ENCODE measurements at places on chromosomes 7 and 10.

DNA sequence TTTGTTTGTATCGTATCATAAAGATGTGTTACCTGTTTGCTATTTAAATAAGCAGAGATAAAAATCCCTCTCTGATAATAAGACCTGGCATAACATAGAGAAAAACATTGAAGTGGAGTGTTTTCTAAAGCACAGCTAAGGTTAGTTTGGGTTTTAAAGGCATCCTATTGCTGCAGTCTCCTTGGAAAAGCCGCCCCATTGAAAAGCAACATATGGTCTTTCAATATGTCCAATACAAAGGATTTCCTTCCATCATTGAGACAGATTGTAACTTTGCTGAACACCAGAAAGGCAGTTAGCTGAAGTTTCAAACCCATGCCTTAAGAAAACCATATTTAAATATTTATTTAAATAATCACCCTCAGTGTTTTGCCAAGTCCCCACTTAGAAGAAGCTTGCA is 898.5 kb upstream of the KCND2 start:
- no peak for DNase-seq

GRCh38 chr7:98472521-98472954 is 71.6 kb upstream of the BAIAP2L1 start:
- DNase-seq: no peak

DNA sequence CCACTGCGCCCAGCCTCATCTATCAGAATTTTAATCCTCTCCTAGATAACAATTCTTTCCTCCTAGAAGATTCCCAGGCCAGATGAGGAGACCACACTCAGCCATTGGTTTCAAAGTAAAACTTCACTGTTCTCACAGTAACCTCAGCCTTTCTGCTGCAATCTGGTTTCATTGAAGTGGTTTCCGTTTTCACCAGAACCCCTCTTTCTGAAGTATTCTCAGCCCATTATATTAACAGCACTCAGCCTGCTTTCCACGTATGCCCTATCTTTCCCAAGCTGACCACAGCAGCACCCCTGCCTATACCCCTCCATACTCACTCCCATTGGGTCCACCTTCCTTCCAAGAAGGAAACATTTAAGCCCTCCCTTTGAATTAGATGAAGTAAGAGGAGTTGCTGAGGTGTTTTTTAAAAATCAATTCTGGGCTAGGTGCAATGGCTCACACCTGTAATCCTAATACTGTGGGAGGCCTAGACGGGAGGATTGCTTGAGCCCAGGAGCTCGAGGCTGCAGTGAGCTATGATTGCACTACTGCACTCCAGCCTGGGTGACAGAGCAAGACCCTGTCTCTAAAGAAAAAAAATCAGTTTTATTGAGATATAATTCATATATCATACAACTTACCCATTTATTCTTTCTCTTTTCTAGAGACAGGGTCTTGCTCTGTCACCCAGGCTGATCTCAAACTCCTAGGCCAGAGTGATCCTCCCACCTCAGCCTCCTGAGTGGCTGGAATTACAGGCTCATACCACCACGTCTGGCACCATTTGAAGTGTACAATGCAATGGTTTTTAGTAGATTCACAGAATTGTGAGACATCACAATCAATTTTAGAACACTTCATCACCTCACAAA is 11.3 kb downstream of the PLAU start:
- DNase-seq: no peak

DNA sequence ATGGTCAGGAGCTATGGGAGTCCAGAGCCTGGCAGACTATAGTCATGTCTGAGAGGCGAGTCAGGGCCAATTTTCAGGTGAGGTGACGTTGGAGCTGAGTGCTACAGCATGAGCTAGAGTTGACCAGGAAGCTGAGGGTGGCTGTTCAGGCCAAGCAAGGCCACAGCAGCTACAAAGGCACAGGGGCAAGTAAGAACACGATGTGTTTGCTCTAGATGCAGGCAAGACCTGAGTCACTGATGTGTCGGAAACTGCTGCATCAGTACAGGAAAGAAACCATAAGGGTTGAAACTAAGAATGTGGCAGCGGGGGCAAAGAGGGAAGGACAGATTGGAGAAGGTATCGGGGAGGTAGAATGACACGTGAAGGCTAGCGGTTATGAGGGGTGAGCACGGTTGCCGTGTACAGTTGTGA is 11.8 kb upstream of the RRP12 start:
- no peak for DNase-seq

DNA sequence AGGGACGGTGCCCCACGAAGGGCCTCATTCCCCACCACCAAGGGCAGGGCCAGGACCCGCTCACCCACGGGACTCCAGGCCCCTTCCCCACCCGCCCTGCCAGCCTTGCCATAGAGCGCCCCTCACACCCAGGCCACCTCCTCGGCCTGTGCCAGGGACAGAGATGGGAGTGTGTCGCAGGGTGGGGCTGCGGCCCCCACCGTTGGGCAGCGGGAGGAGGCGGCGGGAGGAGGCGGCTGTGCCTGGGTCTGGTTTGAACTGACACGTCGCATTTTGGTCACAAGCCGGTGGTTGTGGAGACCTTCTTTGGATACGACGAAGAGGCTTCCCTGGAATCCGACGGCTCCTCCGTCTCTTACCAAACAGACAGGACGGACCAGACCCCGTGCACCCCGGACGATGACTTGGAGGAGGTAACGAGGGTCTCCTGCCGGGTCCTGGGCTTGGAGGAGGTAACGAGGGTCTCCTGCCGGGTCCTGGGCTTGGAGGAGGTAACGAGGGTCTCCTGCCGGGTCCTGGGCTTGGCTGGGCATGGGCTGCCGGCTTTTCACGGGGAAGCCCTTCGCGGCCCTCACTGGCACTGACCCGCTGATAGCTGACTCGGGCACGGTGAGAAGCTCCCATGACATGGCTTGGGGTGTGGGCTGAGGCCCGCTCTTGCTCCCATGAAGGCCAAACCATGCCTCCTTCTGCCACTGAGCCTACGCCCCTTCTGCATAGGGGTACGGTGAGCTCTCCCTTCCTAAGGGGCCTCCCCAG is 46.4 kb upstream of the DPYSL4 start:
- no peak for DNase-seq

- DNase-seq: no peak
Observed at GRCh38 chr10:122464586-122464985, 3.2 kb downstream of the HTRA1 start.

- DNase-seq: no peak
Observed at GRCh38 chr10:43683451-43684291, 35.0 kb upstream of the ZNF32 start.

GRCh38 chr10:35194906-35195305 is 68.3 kb downstream of the CREM start:
- DNase-seq: no peak

DNA sequence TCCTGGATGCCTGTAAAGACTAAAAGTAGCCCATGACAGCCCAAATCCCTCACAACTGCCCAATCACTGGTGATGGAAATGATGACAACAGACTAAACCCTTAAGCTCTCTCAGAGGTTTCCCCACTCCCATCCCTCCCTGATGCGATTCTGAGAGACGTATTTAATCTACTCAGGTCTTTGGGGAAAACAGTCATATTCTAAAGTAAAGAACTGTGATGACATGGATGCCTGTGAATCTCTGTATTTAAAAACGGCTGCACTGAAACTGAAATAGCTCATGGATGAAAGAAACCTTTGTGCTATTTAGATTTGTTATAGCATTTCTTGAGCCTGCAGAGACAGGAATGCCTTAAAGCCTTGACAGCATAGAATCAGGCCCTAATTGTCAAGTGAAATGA is 28.5 kb downstream of the VPS41 start:
- no peak for DNase-seq

- DNase-seq: no peak
Observed at GRCh38 chr7:135645296-135645904, 16.9 kb upstream of the STMP1 start.

DNA sequence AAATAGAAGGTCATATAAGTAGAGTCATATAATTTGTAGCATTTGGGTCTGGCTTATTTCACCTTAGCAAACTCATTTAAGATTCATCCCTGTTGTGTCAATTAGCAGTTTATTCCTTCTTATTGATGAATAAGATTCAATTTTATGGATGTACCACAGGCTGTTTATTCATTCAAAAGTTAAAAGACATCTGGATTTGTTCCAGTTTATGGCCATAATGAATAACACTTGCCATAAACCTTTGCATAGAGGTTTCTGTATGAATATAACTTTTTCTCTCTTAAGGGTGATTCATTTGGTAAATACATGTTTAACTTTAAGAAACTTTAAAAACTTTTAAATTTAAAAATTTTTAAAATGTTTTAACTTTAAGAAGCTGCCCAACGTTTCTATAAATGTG is 66.4 kb downstream of the CPED1 start:
- no peak for DNase-seq

- no peak for DNase-seq
Observed at GRCh38 chr10:31142026-31142425, 110.4 kb upstream of the ZNF438 start.

GRCh38 chr10:22593636-22594198 is 120.7 kb downstream of the PIP4K2A start:
- no peak for DNase-seq

GRCh38 chr7:124651136-124651535 is 114.5 kb downstream of the GPR37 start:
- no peak for DNase-seq

DNA sequence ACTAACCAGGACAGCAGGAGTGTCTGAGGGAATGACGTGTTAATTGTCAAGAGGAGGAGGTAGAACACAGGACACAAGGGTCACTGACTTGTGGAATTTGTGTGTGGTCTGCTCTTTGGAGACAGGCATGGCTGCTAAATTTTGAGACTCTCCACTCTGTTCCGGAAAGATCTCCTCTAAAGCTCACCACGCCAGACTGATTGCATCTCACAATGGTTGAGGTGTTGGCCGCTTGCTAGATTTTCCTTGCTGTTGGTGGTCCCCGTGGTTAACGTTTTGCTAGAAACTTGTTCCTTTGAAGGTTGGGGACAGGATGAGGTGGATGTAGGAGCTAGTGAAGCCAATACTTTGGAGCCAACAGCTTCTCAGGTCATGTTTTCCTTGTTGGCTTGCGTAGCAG is 57.0 kb downstream of the MCMBP start:
- no peak for DNase-seq

- no peak for DNase-seq
Observed at GRCh38 chr7:10557375-10557774, 416.3 kb upstream of the PHF14 start.

DNA sequence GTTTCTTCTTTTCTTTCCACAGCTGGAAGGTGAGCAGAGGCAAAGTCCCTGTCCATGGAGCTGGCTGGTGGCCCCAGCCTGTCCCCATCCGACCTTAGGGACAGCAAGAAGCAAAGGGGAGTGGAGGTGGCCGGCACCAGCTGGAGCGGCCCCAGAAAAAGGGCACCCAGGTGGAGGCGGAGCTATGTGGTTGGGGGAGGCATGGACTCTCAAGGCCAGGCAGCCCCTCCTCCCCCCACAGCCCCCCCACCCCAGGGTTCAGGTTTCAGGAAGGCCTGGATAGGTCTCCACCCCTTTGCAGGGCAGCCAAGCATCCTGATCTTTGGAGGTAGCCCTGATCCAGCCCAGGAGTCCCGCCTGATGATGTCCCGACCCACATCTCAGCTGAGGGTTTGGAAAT is at the start of gene SSC4D:
SSC4D (minus strand) TSS at position 161 of the 400 bp plus-strand sequence. CDS start 5,258 bp downstream, outside the sequence.
- no peak for DNase-seq

DNA sequence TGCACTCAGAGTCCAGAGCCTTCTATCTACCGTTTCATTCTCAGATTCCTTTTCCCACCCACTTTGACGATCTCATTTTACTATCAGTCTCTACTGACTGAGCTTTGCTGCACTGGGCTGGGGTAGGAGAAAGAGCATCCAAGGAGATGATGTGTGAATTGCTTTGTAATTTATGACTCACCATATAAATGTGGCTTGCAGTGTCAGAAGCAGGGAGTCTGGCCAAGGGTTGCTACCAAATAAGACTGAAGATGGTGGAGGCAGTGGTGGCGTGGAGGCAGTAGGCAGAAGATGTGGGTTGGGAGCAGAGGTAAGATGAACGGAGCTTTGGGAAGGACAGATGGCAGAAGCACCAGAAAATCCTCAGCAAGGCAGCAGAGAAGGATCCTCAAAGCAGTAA is 73.3 kb upstream of the AGK start:
- no peak for DNase-seq

DNA sequence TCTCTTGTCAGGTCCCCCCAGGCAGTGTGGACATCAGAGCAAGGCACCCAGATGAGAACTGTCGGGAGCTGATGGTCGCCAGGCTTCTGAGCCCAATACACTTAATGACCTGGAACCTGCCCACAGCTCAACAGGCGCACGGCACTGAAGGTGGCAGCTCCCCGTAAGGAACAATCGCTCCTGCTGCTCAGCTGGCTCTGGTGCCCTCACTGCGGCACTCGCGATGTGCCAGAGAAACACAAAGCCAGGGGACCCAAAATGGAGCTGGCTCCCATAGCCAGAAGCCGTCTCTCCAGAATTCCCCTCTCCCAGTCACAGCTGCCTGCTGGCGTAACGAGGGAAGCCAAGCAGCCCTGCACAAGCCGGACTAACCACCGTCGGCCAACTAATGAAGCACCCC is 6.3 kb downstream of the CALN1 start:
- DNase-seq: no peak

DNA sequence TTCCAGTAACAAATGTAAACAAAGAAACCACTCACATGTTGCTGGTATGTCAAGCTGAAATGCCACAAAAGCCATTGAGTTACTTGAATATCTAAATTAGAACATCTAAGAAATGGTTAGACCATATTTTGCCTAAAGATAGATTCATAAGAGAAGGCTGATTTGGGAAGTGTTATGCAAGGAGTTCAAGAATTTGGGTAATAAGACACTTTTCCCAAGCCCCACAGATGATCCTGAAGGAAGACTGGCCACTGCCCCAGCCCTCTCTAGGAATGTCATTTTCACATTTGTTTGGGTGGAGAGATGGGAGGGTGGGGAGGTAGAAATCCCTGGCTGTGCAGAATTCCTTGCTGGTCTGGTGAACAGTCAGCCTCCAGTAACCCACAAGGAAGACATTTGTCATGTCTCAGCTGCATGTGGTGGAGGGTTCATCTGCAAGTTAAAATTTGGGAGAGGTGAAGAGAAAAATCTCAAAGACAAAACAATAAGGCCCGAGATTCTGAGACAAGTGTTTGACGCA is 427.2 kb upstream of the KLF6 start:
- DNase-seq: no peak

DNA sequence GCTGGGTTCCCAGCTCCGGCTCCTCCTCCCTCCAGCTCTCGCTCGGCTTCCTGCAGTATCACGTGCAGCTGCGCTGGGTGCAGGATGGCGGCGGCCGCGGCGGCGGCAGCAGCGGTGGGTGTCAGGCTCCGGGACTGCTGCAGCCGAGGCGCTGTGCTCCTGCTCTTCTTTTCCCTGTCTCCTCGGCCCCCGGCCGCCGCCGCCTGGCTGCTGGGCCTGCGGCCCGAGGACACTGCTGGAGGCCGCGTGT is at the start of gene CNNM1:
CNNM1 (plus strand) TSS at position 53 of the 250 bp plus-strand sequence; CDS start at position 85, 32 bp downstream.
- no peak for DNase-seq

All from NCI-H1092 (cell line).